Testis (tissue), 5 donors: ENCODE measurements at places on chromosomes 3 and 15. TPM values are rescaled to one million over a fixed set of nuclear protein-coding genes. Genes with fewer than 3 reads are reported as not detected.
A peak's percentile ranks its signal among the peaks of the same experiment; 100 is the strongest.

Gene SPSB4
- polyA plus RNA-seq, result 34.5 TPM

Gene CBLB
- 33.0 TPM for polyA plus RNA-seq

Gene SLC12A1
- polyA plus RNA-seq, result 1.2 TPM

Gene CACNA1D
- polyA plus RNA-seq, result 8.0 TPM

DNA sequence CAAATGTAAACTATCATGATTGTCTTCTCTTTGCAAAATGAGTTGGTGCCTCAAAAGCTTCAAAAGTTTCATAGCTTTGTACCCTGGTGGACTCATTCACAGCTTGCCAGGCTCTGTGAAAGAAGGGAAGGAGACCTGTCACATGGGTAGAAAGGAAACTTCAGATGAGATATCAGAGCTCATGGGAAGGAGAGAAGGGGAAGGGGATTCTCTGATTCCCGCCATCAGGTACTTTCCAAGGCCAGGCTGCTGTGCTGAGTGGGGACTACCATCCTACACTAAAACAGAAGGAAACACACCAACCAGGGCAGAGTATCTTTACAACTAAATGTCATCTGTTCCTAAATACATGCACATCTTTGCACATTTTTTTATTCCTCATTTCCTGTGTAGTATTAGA is 9.2 kb downstream of the ILDR1 start:
- DNase-seq, result no peak

- peak; percentile 37 for DNase-seq
Observed at GRCh38 chr15:23823508-23823907, 136.4 kb upstream of the NDN start.

DNA sequence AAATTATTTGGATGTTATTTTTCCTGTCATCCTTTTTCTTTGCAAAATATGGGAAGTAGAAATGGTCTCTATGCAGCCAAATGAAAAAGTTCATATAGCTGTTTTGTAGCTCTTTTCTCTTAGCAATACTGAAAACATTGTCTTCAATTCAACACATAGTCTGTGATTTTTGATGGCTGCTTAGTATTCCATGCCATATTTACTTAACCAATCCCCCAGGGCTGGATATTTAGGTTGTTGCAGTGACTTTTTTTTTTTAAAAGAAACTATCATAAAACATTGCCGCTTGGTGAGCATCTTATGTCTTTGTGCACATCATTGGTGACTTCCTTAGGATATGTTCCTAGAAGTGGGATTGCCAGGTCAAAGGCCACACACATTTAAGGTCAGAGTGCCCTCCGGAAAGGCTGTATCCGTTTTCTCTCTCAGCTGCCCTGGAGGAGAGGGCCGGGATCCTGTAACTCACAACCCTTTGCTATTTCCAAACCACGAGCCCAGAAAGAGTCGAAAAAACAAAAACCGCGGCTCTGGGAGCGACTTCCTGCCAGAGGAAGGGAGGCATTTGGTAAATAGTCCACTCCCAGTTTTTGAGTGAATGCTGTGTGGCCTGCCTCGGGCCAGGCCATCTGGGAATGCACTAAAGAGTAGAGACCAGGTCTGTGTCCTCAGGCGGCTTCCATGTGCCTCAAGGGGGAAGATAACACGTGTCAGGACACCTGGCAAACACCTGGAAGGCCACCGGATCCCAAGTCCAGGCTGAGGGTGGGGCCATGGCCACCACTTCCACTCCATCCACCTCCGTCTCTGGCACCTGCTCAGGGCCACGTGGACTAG is 41.9 kb downstream of the SMAD6 start:
- no peak for DNase-seq

DNA sequence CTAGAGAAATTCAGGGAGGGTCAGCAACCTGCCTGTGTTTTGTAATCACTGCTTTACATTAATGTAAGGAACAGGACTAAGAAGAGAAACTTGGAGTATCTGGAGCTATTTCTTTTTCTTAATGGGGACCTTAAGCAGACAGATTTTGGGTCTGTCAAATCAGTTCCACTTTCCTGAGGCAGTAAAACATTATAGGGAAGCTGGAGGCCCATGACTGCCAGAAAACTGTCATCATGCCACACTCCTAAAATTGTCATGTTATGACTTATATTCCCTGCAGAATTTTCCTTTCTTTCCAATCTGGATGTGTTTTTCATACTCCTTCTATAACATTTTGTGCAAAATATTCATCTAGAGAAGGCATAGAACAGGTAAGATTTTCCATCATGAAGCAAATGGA is 28.8 kb downstream of the DGKG start:
- DNase-seq, result no peak

DNA sequence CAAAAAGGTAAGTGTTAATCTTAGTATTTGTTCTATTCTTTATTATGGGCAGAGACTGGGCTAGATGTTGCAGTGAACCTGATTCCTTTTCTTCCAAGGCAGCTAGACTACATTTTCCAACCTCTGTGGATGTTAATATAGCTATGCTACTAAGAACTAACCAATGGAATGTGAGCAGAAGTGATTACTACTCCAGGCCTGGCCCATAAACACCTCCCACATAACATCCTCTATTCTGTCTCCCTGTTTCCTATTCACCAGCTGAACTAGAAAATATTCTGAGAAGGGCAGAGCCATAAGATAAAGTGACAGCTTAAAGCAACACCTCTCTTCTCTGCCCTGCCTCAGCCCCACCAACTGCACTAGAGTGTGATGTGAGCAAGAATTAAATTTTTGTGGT is 29.4 kb downstream of the CD200R1L start:
- DNase-seq, result no peak
